ENCODE measurements at places on chromosomes 5 and 9. TPM values are rescaled to one million over a fixed set of nuclear protein-coding genes. Genes with fewer than 3 reads are reported as not detected.

SPACA9 gene
- 2.7 TPM for total RNA-seq

MOB3B gene
- total RNA-seq: 11.0 TPM

CDKN2B-AS1 gene
- 5.9 TPM for total RNA-seq

GLDC gene
- total RNA-seq: 0.49 TPM

GFPT2 gene
- 47.9 TPM for total RNA-seq

PLGRKT gene
- 10.1 TPM for total RNA-seq

HMMR gene
- total RNA-seq: 9.3 TPM

GABRA1 gene
- total RNA-seq: not detected

POLR3G gene
- total RNA-seq: 5.4 TPM

LCN9 gene
- total RNA-seq: not detected

PDCD1LG2 gene
- total RNA-seq: 1.2 TPM

RAB3C gene
- 2.5 TPM for total RNA-seq

AMBP gene
- total RNA-seq: not detected

RASGEF1C gene
- total RNA-seq: 2.5 TPM

ZNF608 gene
- 20.6 TPM for total RNA-seq

C5orf58 gene
- total RNA-seq: not detected

EMB gene
- total RNA-seq: 10.1 TPM

GLRA1 gene
- total RNA-seq: not detected

NXNL2 gene
- 2.5 TPM for total RNA-seq
